ENCODE measurements at places on chromosomes 12 and 14.

GRCh38 chr12:10562306-10562933, 51.0 kb downstream of the MAGOHB start:
- DNase-seq, result no peak

DNA sequence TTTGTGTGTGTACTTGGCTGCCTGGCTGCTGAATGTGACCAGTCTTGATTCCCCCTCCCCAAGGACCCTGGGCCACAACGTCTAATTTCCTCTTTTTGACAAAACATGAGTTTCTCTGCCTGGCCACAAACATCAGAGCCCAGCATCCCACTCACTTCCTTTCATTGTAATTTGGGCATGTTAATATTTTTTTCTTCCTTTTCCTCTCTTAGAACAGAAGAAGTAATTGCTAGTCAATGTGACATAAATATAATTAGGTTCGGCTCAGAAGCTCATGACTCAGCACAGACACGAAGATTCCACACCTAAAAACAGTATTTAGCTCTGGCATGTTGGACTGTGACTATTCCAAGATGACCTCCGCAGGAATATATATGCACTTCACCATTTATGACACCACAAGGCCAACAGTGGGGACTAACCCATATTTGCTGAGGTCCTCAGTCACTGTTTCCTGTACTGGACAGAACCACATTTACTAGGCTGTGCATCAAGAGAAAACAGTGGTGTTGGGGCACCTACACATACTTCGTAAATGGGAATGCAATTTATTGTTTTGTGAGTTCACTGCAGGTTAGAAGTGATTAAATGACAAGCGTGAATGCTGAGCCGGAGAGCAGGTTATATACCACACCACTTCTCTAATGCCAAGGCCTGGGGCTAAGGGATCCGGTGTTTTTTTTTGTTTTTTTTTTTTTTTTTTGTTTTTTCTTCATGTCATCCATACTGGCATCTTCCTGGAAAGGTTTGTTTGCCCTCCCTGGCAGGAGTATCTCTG, 4.2 kb downstream of the GSG1 start:
- no peak for DNase-seq

GRCh38 chr14:70171726-70172125, 17.0 kb downstream of the SLC8A3 start:
- DNase-seq, result no peak

- no peak for DNase-seq
These were observed 28.1 kb upstream of the CD9 start for GRCh38 chr12:6172086-6172485.

- DNase-seq, result no peak
These were observed 68.7 kb downstream of the CIT start for GRCh38 chr12:119808441-119808840.

GRCh38 chr14:106276326-106277267, 750.2 kb downstream of the TMEM121 start:
- no peak for DNase-seq

Measured in NCI-H524 treated with DMSO at 0.1 percent for 48 hours (cell line).